ENCODE measurements at places on chromosomes 4 and X.

- no peak for DNase-seq
Observed at GRCh38 chr4:10743357-10743756, 58.8 kb upstream of the CLNK start.

DNA sequence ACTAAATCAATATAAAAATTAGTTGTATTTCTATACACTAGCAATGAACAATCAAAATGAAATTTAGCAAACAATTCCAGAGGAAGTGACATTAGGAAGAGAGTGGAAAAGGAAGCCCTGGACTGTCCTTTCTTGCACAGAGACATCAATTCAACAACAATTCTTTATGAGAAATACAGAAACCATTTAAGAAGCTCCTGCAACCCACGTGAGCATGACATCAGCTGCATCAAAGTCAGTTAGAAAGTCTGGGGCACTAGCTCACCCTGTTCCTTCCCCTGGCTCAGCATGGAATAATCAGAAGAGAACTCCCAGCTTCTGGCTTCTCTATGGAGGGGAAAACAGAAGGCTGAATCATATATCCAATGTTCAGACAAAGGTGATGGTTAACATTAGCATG is 48.6 kb upstream of the STARD8 start:
- no peak for DNase-seq

GRCh38 chr4:17336986-17337385 is 174.9 kb downstream of the QDPR start:
- DNase-seq: no peak

DNA sequence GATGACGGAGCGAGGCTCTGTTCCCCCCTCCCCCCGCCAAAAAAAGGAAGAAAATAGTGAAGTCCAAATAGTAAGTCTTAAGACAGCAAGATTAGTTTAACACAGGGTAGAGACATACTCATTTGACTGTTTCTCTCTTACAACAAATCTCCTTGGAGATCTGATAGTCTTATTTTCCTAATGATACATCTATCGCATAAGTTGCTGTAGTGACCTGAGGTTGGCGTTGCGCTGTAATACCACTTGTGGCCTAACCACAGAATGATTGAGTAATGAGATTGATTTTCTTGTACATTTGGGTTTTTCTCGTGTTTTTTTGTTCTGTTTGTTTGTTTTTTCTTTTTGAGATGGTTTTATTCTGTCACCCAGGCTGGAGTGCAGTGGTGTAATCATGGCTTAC is 27.2 kb downstream of the OCIAD1 start:
- no peak for DNase-seq

GRCh38 chr4:47942081-47942819 is 27.9 kb upstream of the NFXL1 start:
- no peak for DNase-seq

DNA sequence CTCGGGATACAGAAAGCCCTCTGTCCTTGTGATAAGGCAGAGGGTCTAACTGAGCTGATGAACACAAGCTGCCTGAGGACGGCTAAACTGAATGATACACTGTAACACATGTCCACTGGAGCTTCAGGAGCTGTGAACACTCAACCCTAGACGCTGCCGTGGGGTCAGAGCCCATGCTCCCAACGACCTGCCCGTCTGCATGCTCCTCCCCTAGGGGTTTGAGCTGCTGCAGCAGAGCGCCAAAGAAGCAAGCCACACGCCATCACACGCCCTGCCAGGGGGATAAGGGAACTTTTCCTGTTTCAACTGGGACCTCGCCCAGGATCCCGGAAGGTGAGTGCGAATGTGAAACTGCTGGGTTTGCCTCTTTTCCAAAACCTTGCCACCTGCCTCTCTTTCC is 361.8 kb downstream of the FAT4 start:
- DNase-seq: no peak

GRCh38 chr4:55866973-55867574 is 13.6 kb downstream of the EXOC1 start:
- DNase-seq: peak; percentile 46

DNA sequence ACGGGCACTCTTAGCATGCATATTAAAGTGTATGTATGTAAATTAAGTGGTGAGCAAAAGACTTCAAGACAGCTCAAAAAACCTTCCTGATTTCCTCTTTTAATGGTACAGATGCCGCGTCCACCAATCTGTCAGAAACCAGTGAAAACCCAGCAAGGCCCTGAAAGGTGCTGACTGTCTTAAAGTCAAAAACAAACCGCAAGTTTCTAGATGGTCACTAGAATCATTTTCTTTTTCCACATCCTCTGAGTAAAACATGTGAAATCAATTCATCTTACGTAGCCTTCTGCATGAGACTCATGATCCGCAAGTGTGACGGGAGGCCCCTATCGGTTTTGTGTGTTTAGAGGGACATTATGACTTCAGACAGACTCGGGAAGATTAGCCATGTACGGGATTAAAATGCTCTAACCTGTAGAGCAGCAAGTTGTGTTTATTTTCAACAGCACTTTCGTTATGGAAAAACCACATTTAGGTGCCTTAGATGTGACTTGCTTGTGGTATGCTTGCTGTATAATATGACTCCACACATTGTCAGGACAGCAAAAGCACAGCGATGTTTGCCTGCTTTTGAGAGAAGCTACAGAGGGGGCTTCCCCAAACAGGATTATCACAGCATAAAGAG is 88.2 kb upstream of the STS start:
- no peak for DNase-seq

- DNase-seq: no peak
Observed at GRCh38 chr4:15515106-15515505, 45.4 kb downstream of the CC2D2A start.

- DNase-seq: no peak
Observed at GRCh38 chrX:32448945-32449344, 762.4 kb downstream of the DMD start.

- DNase-seq: no peak
Observed at GRCh38 chr4:110994781-110995180, 371.9 kb upstream of the PITX2 start.

DNA sequence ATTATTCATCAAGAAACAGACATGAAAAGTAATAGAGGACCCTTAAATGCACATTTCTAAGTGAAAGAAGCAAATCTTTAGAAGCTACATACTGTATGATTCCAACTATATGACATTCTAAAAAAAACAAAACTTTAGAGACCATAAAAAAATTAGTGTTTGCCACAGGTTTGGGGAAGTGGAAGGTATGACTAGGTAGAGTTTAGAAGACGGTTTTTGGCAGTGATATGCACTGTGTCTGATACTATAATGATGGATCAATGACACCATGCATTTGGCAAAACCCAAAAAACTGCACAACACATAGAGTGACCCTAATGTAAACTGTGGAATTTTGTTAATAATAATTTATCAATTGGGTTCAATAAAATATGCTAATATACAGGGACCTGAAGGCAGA is 54.5 kb downstream of the LCORL start:
- DNase-seq: no peak

- no peak for DNase-seq
Observed at GRCh38 chr4:113958766-113959538, 20.5 kb downstream of the ARSJ start.

DNA sequence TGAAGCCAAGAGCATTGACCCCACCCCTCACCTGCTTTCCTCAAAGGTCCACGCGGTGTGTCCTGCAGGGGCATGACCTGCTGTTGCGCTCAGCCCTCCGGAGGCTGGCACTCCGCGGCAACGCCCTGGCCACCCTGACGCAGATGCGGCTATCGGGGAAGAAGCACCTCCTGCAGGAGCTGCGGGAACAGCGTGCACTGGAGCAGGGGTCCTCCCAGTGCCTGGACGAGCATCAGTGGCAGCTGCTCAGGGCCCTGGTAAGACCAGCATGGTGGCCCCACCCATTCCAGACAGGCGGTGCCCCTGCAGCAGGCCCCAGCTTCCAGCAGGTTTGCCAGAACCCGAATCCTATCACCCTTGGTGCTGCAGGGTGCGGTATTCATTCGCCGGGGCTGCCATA is 86.0 kb downstream of the EVC start:
- no peak for DNase-seq

- no peak for DNase-seq
Observed at GRCh38 chr4:57064811-57065711, 45.1 kb downstream of the IGFBP7 start.

DNA sequence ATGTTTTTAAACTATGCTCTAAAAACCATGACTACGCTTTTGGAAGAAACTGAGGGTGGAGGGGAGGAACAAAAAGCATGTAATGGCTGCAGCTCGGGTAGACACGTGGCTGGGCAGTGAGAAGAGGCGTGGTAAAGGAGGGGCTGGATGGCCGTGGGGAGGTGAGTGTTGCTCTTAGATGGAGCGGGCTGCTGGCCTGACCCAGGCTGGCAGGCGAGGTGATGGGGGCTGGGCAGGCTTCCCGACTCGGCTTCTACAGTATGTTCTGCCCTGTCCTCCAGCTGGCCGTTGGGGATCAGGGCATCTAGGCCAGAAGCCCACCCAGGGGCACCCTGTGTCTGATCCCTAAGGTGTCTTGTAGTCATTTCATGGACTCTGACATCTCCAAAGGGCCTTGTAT is 60.7 kb downstream of the EFHC2 start:
- DNase-seq: no peak

- no peak for DNase-seq
Observed at GRCh38 chrX:42992199-42992943, 214.4 kb upstream of the PPP1R2C start.

- DNase-seq: no peak
Observed at GRCh38 chrX:104310090-104310489, 55.4 kb upstream of the ESX1 start.

GRCh38 chr4:48247142-48247877 is 22.3 kb downstream of the TEC start:
- DNase-seq: no peak

GRCh38 chr4:40307627-40308497 is 27.3 kb upstream of the CHRNA9 start:
- no peak for DNase-seq

DNA sequence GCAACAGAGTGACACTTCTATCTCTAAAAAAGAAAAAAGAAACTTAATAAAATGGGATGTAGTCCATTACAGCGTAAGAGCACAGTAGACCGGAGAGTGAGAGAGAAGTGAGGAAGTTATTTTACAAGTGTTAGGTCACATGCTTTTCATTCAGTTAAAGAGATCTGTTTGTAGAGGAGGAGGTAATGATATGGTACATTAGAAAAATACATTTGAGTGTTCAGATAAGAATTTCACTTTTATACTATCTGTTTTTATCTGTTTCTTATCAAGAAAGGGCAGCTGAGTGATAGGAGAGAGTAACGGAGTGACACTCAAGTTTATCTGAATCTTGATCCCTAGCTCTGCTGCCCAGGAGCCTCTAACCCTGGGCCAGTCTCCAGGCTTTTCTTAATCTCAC is 38.9 kb downstream of the FNIP2 start:
- DNase-seq: no peak

GRCh38 chrX:120570011-120570600 is 9.3 kb upstream of the CUL4B start:
- DNase-seq: no peak
